ENCODE measurements at places on chromosomes 16 and 17.

DNA sequence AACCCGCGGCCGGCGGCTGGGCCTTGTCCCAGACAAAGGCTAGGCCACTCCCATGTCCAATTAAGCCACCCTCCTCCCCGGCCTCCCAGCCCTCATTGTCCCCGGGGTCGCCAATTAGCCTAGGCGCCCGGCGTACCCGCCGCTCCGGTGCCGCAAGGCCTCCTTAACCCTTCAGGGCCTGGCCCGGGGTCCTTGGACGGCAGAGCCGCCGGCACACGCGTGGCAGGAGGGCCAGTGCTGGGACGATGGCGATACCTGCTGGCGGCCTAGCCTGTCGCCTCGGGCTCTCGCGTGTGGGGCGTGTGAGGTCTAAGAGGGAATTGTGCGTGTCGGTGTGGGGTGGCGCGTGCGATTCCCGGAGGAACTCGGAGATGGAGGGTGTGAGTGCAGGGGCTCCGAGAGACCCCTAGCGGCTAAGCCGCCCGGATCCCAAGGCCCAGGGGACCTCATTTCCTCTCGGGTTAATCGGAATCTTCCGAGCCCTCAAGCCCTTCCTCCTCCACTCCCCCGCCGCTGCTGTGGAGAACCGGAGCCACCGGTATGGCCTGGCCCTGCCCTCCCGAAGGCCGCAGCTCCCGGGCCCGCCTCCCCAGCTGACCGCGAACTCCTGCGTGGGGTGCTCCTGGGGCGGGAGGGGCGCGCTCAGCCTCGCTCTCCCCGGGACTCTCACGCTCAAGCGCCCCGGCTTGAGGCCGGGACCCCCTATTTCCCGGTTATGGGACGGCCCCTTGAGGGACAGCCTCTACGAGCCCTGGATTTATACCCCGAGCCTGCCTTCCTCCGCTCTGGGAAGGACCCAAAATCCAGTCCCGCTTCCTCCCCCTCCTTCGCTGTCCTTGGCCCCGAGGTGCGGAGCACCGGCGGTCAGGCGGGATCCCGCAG lies 11.9 kb downstream of the TBX2 start:
- no peak for DNase-seq

GRCh38 chr16:28858421-28858820 lies 5.2 kb upstream of the SH2B1 start:
- no peak for DNase-seq

GRCh38 chr16:85673529-85674417 lies 15.0 kb downstream of the GINS2 start:
- DNase-seq, result peak; percentile 68

- no peak for DNase-seq
Observed at GRCh38 chr16:30721606-30722005, 22.6 kb downstream of the SRCAP start.

GRCh38 chr17:48244121-48244711 lies 136.7 kb downstream of the SNX11 start:
- DNase-seq, result peak; percentile 42

DNA sequence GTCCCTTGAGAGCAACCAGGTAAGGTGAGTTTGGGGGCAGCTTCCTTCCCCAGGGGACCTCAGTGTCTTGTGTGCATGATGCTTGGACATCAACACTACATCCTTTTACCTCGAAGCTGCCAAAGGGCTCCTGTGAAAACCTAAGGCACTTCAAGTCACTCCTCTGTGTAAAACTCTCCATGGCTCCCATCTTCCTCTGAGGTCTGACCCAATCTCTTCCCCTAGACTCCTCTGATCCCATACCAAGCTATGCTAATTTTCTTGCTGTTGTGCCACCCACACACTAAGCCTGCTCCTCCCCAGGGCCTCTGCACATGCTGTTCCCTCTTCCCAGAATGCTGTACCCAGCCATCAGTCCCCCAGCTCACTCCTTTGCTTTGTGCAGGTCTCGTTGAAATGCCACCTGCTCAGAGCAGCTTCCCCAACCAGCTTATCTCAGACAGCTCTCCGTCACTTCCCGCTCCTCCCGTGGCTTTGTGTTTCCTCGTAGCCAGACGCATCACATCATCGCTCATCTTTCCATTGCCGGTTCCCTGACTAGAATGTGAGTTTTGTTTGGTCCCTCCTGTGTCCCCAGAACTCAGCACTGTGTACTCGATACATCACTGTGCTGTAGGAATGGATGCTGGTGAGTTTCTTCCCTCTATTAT lies 78.4 kb downstream of the CNGB1 start:
- peak; percentile 42 for DNase-seq

DNA sequence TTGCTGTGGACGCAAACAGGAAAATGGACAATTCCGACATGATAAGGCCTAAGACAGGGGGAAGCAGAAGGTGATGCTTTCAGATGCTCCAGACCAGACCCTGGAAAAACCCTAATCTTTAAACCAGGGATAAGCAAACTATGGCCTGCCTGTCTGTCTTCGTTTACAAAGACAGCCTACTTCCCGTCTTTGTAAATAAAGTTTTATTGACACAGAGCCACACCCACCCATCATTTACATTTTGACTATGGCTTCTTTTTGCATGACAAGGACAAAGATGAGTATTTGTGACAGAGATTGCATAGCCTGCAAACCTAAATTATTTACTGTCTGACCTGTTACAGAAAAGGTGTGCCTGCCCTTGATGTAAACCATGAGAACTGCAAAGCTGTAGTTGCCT lies 177.9 kb downstream of the WSCD1 start:
- DNase-seq, result no peak

DNA sequence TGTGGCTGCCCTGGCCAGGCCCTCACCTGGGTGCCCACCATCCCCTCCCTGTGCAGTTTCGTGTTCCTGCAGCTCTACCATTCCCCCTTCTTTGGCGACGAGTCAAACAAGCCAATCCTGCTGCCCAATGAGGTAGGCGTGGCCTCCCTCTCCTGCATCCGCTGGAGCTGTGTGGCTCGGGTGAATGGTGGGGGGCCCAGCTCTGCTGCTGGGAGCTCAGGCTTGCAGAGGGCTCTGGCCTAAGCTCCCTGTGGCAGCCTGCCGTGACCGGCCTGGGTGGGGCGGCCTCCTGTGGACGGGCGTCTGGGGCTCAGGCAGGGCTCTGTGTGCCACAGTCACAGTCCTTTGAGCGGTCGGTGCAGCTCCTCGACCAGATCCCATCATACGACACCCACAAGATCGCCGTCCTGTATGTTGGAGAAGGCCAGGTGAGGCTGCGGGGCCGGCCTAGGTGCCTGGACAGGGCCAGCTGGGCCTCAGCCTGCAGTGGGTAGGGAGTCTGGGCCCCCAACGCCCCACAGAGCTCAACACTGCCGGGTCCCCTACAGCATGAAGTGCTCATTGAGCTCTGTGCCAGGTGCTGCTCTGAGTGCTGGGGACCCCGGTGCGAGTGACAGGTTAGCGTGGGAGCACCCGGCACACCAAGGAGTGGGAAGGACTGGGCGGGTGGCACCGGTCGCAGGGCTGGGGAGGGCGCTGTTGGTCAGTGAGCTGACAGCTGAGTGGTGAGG lies 37.3 kb downstream of the TSC2 start:
- no peak for DNase-seq
